ENCODE measurements at places on chromosomes 1 and 21.
A peak's percentile ranks its signal among the peaks of the same experiment; 100 is the strongest.

GRCh38 chr1:89670711-89671110, 37.8 kb downstream of the LRRC8C start:
- no peak for DNase-seq

DNA sequence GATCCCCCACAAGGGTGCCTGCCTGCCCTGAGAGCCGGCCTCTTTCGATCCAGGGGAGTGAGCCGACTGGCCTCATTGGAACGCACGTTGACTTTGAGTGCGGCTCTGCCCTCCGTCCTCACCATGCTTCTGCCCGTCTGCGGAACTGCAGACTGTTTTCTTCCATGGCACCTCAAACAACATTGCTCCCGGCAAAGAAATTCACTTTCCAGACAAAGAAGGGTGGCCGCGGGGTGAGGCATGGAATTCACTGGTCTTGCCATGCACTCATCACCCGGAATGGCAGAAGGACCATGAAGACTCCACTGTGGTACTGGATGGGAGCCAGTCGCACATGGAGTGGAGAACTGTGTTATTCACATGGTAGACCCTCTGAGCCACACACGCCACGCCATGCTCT, 169.5 kb downstream of the NPHP4 start:
- DNase-seq = no peak

DNA sequence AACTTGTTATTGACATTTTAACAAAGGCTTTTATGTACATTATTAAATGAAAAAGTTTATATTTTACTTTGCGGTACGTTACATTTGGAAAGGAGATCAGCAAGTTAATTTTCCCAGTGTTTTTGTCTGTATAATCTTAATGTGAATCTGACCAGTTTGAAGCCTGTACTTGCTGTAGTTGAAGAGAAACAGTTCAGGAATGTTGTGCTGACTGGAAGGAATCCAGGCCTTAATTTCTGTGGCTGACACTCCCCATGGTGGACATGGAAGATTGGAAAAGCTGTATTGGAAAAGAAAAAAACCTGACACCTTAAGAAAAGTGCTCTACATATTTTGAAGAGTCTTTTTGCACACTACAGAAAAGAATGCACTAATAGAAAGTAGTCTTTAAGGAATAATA, 15.5 kb downstream of the LEPR start:
- DNase-seq = peak; percentile 79

DNA sequence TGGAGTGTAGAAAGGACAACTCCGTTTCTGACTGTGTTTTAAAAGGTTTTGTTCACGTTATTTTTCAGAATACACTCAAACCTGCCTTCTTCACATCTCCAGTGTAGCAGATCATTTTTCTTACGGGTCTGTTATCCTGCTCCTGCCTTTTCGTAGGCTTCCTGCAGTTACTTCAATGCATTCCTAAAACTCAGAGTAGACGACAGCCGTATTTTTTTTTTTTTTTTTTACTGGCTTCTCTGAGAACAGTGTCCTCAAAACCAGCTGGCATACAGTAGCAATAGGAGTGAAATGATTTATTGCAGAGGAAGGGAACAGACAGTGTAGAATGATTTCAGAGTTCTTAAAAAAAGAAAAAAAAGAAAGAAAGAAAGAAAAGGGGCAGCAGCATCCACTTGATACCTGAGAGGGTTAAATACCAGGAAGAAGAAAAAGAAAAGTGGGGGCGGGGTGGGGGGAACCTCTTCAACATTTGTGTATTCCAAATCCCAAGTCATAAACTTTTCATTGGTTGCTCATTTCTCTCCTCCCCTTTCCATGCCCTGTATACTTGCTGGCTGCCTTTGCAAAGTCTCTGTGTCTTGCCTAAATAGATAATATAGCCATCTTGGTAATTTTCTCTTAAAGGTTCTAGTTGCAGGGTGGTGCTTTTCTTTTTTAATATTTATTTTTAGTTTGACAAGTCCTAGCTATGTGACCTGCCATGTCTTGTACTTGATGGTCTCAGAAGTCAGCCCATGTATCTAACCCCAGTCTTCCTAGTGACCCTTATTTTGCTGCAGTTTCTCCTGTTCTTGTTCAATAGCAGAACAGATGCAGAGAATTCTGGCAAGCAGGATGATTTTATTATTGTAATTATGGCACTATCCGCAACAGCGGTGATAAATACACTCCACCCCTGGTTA, 2.8 kb downstream of the TGFB2 start:
- DNase-seq = peak; percentile 40

- DNase-seq = no peak
Observed at GRCh38 chr21:42063191-42063570, 7.9 kb upstream of the UMODL1 start.

- no peak for DNase-seq
Observed at GRCh38 chr1:240813720-240814119, 201.8 kb upstream of the GREM2 start.

DNA sequence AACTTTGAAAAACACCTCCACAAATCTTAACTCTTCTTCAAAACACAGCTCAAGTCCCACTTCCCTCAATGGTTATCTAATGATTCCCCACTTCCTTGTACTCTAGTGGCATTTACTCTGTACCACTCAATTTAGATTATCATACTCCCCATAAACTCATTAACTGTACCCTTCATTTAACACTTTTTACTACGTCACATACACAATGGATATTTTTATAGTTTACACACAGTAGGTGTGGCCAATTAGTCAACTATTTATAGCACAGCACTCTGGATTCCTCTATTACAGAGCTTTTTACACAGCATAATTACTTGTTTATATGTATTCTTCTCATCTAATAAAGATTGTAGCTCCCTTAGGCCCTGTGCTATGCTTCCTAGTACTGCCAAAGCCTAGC, 62.1 kb downstream of the FOXJ3 start:
- no peak for DNase-seq

DNA sequence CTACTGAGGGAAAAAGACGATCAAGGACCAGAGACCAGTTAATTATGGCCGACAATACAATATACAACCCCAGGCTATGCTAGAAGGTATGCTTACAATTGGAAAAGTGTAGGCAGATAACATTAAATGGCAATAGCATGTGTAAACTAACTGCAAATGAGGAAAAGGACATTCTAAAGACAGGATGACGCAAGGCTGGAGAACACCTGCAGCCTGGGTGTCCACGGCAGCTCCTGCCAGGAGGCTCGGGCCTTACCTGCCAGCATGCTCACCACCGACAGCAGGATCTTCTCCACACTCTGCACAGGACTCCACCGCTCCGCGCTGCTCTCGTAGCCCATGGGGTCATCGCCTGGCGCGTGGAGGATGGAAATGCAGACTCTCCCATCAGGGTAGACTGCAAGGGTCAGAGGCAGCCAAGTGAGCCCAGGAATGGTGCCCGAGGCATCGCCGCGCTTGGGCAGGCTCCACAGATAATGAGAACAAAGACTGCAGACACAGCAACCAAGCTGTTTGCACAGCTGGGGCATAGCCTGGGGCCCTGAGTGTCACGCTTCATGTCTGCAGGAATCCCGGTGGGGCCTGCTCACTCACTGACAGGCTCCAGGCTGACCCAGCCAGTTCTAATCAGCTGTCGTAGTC, 28.2 kb downstream of the UBE2G2 start:
- DNase-seq = no peak

DNA sequence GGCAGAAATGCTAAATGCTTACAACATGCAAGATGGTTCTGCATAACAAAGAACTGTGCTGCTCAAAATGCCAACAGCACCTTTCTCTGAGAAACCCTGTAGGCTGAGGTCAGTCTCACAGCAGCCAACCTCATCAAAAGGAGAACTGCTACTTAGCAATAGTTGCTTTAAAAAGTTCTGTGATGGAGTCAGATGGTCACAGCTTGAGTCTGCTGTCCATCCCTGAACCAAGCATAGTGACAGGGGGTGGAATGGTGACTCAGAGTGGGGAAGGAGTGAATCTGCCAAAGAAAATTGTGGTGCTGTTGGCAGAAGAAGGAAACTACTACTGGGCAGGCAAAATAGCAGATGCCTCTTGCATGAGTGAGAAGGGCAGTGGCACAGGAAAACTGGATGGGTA, 106.0 kb upstream of the FAM78B start:
- DNase-seq = no peak

DNA sequence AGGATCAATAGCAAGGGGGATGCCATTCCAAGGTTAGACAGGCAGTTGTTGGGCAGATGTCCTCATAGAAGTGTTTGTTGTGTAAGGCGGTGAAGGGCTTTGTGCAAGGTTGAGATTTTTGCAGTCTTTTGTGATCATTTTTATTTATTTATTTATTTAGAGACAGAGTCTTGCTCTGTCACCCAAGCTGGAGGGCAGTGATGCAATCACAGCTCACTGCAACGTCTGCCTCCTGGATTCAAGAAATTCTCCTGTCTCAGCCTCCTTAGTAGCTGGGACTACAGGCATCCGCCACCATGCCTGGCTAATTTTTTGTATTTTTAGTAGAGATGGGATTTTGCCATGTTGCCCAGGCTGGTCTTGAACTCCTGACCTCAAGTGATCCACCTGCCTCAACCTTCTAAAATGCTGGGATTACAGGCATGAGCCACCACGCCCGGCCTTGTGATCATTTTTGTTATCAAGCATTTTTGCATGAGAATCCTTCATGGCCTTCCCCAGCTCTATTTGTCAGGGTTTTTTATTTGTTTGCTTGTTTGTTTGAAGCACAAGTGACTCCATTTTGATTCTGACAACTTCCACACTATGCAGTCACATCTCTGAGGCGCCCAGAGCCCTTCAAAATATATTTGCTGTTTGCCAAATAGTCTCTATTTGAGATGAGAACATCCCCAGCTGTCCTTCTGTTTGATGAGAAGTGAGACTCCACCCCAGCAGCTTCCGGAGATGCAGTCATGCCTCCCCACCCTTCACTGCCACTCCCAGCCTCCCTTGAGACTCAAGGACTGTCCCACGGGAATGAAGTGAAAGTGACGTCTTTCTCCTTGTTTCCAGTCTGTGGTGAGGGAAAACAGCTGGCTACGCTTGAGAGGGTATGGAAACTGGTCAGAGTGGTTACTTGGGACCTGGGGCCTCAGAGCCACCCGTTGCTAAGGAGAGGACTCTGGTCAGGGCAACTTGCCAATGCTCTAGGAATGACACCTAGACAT, 38.0 kb downstream of the TMEM50B start:
- DNase-seq = peak; percentile 36

Measured in fibroblast of skin of right quadriceps (primary cell).